Stimulated activated naive CD8-positive, alpha-beta T cell treated with anti-CD3 and anti-CD28 coated beads, Interleukin-15, Interleukin-2, amounts not matched to agents 100 U/mL and 50 U/mL, for 24 hours (primary cell): ENCODE measurements at places on chromosomes 12 and 14.
A peak's percentile ranks its signal among the peaks of the same experiment; 100 is the strongest.

DNA sequence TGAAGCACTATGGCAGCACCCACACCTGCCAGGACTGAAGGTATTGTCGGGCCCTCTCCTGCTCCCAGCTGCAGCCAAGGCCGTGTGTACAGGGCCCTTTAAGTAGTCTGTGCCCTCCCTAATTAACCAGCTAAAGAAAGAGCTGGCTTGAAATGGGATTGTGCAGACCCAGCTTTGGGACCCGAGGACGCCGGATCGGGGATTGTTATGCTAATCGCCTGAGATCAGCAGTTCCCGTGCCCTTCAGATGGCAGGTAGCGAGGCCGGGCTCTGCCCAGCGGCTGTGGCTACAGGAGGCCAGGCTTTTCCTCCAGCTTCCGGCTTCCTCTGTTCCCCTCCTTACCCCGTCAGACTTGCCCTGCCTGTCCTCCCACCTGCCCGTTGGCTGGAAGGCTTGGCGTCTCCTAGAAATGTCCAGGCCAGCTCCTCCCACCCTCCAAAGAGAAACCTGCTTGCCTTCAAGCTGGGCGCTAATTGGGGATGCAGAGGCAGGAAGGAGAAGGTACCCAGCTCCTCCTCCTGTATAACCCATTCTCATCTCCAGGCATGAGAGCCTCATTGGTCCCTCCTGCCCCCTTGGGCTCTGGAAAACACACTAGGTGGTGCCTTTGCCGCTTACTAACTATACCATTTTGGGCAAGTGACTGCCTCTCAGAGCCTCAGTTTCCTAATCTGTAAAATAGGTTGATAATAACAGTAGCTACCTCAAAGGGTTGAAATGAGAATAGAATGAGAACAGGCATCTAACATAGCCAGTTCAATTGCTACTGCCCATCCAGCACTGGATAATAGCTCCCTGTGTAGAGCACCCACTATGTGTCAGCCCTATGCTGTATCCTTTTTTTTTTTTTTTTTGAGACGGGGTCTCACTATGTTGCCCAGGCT lies 25.8 kb upstream of the MSI1 start:
- no peak for DNase-seq

DNA sequence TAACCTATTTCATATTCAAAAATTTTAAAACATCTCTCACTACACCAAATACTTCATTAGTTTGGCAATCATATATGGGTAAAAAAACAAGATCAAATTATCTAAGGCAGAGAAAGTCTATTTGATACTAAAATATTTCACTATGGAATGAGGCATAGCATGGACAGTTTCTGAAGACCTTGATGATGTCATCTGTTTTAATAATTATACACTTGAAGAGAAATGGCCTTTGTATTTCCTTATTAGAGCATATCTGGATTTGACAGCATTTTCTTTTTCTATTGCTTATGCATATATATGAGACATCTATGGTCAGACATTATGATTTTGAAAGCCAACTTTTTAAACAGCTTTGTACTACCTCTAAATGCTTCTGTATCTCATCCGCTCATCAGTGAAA lies 88.6 kb downstream of the DDHD1 start:
- DNase-seq, result no peak

- no peak for DNase-seq
Measured at GRCh38 chr12:130827432-130827831, 11.6 kb downstream of the STX2 start.

GRCh38 chr14:104321088-104321801 lies 182.9 kb downstream of the KIF26A start:
- DNase-seq, result no peak

DNA sequence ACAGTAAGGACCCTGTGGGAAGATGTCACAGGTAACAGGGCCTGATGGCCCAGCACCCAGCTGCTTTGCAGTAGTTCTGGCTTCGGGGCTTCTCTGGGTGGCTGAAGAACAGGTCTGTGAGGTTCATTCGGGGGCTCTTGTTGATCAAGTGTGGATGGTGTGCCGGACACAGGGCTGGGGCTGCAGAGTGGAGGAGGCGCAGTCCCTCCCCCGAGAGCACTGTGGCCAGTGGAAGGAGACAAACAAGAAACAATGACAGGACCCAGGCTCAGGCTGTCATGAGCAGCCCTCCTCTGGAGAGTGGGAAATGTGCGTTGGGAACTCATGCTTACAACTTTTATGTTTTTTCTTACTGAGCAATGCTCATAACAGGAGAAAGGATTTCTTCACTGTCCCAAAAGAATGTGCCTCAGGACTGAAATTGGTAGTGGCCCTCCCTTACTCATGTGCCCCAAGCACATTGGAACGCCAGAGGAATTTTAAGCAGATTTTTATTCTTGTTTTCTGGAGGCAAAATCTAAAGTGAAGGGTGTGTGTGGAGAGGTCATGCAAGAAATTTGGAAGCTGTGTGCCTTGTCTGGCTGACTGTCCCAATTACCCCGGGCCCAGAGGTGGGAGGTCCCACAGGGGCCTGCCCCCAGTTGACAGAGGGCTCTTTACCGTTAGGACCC lies 233.8 kb downstream of the CACNA1C start:
- no peak for DNase-seq

GRCh38 chr12:26101350-26101734 lies 23.5 kb downstream of the BHLHE41 start:
- DNase-seq, result no peak

DNA sequence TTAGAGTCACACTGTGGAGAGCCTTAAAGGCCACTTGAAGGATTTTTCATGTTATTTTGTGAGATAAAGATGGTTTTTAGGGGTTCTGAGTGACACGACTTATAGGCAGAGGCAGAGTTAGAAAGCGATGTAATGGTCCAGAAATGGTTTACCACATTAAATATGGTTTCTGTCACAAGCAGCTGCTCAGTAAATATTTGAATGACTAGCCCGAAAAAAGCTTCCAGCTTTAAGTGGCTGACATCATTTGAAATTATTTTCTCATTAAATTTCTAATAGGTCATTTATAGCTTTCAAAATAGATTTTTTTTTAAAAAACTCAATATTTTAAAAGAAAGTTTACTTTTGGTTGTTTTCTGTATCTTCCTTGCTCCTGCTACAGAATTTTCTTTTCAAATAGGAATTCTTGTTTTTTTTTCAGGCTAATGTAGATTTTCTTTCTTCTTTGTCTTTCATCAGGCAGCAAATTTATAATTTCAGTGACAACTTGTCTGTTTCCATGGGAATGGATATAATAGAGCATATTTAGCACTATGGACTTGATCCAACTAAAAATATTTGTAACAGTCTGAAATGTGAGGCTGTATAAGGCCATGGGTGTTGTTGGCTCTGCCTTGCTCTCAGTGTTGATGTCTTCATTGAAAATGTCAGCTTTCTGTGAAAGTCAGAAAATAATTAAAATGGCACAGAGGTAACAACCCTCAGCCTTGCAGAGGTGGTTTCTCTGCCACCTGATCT lies 700.0 kb downstream of the TMTC2 start:
- DNase-seq, result no peak

DNA sequence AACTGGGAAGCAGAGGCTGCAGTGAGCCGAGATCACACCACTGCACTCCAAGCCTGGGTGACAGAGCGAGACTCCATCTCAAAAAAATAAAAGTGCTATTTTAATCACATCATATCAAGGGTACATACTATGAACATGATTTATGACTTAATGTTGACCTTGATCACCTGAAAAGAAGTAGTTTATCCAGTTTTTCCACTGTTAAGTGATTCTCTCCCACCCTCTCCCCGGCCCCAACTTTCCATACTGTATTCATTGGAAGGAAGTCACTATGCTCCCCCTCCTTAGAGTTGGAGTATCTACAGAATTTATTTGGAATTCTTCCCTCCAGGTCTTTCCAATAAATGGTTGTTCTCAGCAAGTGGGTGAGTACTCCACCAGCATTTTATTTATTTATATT lies 3.0 kb upstream of the PRMT5 start:
- DNase-seq, result no peak

DNA sequence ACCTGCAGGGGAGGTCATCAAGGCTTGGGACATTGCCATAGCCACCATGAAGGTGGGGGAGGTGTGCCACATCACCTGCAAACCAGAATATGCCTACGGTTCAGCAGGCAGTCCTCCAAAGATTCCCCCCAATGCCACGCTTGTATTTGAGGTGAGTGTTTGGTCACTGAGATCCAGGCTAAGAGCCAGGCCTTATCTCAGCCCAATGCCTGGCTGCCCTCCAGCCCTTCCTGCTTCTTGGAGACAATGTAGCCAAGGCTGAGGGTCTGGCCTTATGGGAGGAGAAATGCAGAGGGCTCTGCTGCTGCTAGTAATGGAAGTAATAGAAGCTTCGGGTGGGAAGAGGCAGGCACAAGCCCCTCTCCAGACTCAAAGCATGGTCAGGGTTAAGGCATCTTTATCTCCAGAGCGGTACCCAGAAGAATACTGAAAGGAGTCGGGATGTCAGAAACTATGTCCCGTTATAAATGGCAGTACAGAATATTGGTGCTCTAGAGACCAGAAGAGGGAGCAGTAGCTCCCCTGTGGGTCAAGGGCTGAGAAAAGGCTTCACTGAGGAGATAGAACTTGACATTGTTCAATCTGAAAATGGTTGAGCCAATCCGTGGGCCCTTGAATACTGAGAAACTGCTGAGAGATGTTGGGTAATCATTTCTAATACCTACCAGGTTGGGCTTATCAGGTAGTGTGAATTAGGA lies 3.1 kb downstream of the FKBP4 start:
- DNase-seq, result no peak

GRCh38 chr12:71183018-71183417 lies 25.2 kb upstream of the TSPAN8 start:
- DNase-seq, result no peak

DNA sequence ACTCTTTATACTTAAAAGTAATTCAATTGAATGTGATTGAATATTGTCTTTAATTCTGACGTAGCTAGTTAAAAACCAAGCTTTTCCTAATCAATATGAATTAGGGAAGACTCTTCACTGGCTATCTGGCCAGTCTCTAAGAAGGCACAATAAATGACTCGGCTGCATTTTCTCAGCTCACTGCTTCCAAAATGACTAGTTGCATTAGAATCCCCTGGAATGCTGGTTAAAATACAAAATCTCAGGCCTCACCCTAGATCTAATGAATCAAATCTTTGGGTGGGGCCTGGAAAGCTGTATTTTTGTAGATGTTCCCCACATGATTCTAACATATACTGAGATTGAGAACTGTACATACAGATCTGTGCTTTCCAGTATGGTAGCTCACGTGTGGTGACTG lies 242.1 kb downstream of the CHST11 start:
- no peak for DNase-seq

- DNase-seq, result no peak
Measured at GRCh38 chr14:48936362-48936761, 649.8 kb downstream of the RPS29 start.

GRCh38 chr14:83463500-83464098 lies 1929.9 kb upstream of the SEL1L start:
- peak; percentile 7 for DNase-seq

- no peak for DNase-seq
Measured at GRCh38 chr14:74504412-74504811, 10.8 kb downstream of the ISCA2 start.

DNA sequence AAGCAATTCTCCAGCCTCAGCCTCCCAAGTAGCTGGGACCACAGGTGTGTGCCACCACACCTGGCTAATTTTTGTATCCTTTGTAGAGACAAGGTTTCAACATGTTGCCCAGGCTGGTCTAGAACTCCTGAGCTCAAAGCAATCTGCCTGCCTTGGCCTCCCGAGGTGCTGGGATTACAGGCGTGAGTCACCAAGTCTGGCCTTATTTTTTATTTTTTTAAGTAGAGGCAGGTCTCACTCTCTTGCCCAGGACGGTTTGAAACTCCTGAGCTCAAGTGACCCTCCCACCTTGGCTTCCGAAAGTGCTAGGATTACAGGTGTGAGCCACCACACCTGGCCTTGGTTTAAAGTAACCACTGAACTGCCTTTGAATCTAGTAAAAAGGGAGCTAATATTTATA lies 56.8 kb downstream of the SPPL3 start:
- DNase-seq, result no peak

- DNase-seq, result no peak
Measured at GRCh38 chr14:76329951-76330350, 46.0 kb upstream of the ESRRB start.

DNA sequence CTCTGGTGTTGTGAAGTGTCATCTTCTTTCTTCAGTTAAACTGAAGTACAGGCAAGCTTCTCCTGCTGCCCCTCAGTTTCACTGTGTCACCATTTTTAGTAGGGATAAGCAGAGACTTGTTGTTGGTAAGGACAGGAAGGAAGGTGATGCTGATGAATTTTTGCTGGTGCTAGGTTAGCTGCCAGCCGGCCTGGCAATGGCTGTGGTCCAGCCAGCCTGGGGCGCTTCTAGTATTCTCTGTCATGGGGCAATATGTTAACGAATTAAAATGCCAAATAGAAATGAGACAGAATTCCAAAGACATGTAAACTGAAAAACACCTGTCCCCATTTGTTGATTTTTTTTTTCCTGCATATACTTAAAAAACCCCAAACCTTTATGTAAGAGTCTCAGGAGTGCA lies 602.9 kb downstream of the DIO2 start:
- no peak for DNase-seq

GRCh38 chr12:128867466-128867865 lies 14.2 kb downstream of the GLT1D1 start:
- no peak for DNase-seq

DNA sequence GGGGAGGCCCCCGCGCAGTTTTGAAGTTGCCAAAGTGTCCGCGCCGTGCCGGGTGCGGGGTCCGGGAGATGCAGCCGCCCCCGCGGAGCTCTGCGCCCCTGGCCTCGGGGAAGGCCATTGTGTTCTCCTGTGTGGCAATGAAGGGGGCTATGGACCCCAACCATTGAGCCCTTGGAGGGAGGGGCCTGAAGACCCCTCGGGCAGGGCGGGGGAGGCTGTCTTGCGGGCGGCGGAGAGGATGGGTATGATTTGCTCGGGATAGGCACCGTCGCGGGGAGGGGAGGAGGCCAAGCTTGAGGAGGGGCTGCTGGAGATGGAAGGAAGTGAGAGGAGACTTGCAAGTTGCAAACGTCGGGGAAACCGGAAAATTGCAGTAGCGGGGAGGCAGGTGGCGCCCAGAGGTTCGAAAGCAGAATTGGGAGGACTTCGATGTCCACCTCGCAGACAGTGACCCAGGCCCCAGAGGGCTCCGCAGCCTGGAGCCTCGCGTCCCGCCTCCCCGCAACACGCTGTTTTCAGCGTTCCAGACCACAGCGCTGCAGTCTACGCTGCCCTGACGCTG lies 25.4 kb downstream of the BCL11B start:
- DNase-seq, result peak; percentile 56

DNA sequence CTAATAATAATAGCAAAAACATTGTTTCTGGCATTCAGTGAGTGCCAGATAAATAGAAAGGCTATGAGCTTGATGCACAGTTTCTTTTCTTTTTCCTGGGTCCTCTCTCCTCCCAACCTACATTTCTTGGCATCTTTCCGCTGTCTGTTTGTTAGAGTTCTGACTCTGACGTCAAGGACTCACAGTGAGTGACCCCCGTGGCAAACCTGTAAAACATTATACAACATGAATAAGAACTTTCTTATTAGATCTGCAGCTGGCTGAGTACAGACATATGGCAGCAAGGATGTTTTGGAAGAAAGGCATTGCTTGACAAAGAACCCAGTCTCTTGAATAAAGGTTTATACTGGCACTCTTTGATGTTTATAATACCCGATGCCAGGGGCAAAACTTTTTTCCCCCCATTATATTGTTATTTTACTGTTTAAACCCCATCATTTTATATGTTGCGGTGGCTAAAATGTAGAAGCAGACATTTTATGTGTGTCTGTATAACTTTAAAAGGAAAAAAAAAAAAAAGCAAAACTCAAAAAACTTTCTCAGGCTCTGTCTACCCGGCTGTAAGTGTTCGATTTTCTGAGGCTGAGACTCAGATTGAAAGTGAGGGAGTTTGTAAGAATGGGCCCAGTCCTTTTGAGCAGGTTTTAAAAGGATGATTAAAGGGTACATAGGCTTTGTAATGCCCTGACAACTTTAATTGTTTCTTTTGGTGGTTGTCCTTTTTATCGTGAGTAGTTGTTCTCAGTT lies 159.3 kb downstream of the PDE3A start:
- no peak for DNase-seq
